Activated CD4-positive, CD25-positive, alpha-beta regulatory T cell treated with anti-CD3 and anti-CD28 coated beads, Interleukin-2, amount 50 U/mL, for 72 hours (primary cell): ENCODE measurements at places on chromosomes 3 and 15.

- no peak for DNase-seq
These were observed 26.9 kb downstream of the CHDH start for GRCh38 chr3:53819163-53819868.

GRCh38 chr3:89679686-89680085 lies 572.3 kb downstream of the EPHA3 start:
- no peak for DNase-seq

- no peak for DNase-seq
These were observed 180.9 kb upstream of the TBL1XR1 start for GRCh38 chr3:177378168-177378567.

DNA sequence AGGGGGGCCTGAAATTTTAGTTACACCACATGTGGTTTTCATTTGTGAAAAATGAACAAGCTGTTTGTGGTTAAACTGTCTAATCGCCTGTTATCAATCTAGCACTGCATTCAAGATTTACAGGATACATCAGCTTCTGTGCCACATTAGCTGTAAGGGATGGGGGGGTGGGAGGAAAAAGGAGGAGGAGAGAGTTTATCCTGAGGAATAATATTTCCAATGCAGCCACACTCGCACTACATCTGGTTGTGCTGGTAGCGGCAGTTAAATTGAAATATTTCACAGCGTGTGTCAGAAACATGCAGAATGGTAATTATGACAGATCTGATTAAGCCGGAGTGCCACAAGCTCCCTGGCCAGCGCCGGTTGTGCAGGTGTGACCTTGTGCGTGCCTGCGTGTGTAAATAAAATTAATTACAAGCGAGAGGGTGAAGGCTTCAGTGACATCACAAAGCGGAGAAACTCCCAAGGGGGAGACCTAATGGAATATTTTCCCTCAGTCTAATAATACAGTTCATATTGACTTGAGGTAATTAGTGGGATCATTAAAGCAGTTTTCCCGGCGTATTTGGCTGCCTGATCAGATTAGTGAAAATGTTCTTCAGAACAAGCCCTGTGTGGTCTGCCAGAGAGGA lies 55.5 kb downstream of the SATB1 start:
- no peak for DNase-seq

DNA sequence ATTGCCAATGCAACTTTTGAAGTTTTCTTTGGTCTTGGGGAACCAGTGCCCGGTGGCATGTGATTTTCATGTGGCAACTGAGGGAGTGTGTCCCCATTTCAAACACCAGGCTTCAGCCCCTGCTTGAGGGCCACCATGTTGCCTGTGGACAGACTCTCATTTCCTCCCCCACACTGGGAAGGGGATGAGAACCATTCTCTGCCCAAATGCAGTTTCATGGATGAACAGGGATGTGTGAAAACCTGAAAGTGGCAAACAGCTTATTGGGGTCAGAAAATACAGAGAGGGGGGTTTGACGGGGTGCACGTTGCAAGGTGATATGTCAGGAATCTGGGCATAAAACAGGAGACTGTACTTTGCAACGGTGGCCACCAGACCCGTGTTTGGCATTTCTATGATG lies 6.3 kb downstream of the FAM107A start:
- DNase-seq, result no peak

- DNase-seq, result no peak
These were observed 31.6 kb upstream of the VPS39 start for GRCh38 chr15:42239528-42240182.

GRCh38 chr3:150755902-150756301 lies 7.1 kb downstream of the SIAH2 start:
- DNase-seq, result no peak

- no peak for DNase-seq
These were observed 12.6 kb upstream of the ADPGK start for GRCh38 chr15:72796210-72796514.

DNA sequence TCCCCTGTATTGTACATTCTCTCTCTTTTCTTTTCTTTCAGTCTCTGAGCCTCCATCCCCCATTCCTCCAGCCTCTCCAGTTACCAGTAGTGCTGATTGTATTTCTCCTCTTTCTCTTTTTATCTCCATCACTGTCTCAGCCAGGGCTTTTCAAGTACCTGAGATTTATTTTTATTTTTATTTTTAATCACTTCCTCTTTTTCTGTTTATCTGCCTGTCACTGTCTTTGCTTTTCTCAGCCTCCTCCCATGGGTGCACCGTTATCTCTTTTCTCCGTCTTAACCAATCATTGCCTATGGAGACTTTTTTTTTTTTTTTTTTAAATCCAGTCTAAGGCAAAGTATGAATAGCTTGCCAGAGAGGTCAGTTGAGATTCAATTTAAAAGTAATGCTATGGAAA lies 359.3 kb downstream of the GAP43 start:
- no peak for DNase-seq

- no peak for DNase-seq
These were observed 9.4 kb downstream of the CILP start for GRCh38 chr15:65201918-65202317.

DNA sequence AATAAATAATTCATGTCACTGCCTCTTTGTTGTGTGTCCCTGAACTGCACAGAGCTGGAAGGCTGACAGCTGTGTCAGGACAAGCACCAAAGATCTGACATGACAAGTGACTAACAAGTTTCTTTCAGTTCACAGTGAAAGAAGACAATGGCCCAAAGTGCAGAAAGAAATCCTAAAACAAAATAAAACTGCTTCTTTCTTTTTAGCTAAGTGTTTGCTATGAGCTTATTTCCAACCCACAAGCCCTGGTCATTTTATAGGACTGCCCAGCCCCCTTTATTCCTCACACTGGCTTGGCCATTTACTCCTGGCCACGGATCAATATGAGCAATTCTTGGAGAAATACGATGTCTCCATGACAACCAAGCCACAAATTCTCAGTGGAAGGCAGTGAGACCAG lies 238.5 kb downstream of the WDR72 start:
- no peak for DNase-seq

DNA sequence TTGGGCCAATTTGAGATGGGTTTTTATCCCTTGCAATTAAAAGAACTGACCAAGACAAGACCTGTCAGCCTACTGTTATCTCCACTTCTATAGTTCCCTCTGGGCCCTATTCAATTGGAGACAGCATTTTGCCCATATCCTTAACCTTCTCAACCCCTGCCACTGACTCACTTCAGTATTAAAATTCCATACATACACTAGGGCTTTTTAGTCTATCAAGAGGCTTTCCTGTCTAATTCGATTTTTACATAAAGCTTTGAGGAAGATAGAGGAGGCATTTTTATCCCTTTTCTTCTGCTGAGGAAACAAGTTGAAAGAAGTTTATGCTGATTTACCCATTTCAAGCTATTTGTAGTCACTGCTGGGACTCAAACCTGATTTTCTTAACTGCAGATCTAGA lies 51.1 kb downstream of the GTF2E1 start:
- no peak for DNase-seq

DNA sequence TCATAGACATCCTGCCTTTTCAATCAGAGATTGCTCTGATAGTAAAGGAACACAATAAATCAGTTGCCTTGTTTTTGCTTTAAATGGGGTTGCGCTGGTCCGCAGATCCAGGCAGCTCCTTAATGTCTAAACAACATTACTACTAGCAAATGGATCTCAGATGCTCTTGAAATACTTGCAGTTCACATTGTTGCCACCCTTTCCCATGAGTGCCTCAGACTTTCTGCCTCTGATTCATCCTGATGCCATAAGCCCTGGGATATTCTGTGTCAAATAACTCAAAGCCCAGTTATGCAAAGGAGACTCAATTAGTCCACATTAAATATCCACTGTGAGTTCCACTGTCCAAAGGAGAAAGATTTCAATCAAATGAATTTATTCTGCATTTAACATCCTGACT lies 196.7 kb downstream of the PLCH1 start:
- no peak for DNase-seq

DNA sequence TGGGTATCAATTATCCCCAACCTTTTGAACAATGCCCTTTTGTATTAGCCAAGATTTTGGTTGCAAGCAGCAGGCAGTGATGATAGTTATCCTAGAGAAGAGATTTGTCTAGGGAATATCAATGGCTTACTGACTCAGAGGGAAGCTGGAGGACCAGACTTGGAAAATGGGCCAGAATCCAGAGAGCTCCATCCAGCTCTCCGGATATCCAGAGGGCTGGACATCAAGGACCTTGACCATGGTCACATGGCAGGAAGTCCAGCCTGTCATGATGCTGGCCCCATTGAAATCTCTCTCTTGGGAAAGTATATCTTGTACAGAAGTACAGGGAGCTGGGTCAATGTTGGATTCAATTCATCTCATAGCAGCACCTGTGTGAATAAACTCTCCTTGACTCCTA lies 148.5 kb upstream of the PDZRN3 start:
- DNase-seq, result no peak

GRCh38 chr15:65089206-65089824 lies 12.8 kb downstream of the KBTBD13 start:
- DNase-seq, result no peak

GRCh38 chr3:28575746-28576613 lies 227.4 kb upstream of the AZI2 start:
- no peak for DNase-seq

GRCh38 chr3:143750841-143751240 lies 97.4 kb downstream of the SLC9A9 start:
- no peak for DNase-seq

- DNase-seq, result no peak
These were observed 32.6 kb upstream of the NANOGP8 start for GRCh38 chr15:35117543-35118265.

GRCh38 chr3:14210843-14211594 lies 32.4 kb downstream of the LSM3 start:
- DNase-seq, result no peak

DNA sequence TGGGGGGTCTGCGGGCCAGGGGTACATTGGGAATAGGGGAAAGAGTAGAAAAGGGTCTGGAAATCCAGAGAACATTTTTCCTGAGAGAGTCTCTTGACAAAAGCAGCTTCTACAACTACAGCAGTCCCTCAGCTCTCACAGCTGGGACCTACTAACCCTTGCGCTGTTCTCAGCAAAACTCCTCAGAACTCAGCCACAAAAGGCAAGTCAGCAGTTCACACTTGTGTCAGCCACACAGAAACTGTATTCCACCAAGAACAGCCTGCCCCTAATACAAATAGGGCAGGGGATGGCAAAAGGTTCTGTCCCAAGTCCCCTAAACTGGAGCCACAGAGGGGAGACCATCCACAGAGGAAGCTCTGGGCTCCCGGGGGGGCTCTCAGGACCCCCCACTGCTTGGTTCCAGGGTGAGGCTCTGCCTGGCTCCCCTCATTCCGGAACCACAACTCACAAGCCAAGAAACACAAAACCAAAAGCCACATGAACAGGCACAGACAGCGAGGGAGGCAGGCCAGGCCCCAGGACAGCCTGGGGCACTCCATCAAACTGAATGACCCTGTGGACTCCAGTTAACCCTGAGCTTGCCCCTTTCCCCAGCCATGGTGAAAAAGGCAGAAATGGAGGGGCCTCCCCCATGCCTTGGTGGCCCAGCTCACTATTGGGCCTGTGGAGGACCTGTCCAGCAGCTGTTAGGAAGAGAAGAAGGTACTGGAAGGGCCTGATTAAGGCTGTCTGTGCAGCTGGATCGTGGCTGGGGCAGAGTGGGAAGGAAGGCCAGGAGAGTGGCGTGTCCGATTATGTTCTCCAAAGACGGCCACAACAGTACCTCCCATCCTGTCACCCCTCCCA lies 162.0 kb downstream of the CHSY1 start:
- DNase-seq, result no peak

- DNase-seq, result no peak
These were observed 72.0 kb downstream of the TPRA1 start for GRCh38 chr3:127518456-127519081.

- no peak for DNase-seq
These were observed 17.5 kb downstream of the GRAMD2A start for GRCh38 chr15:72179950-72180581.

DNA sequence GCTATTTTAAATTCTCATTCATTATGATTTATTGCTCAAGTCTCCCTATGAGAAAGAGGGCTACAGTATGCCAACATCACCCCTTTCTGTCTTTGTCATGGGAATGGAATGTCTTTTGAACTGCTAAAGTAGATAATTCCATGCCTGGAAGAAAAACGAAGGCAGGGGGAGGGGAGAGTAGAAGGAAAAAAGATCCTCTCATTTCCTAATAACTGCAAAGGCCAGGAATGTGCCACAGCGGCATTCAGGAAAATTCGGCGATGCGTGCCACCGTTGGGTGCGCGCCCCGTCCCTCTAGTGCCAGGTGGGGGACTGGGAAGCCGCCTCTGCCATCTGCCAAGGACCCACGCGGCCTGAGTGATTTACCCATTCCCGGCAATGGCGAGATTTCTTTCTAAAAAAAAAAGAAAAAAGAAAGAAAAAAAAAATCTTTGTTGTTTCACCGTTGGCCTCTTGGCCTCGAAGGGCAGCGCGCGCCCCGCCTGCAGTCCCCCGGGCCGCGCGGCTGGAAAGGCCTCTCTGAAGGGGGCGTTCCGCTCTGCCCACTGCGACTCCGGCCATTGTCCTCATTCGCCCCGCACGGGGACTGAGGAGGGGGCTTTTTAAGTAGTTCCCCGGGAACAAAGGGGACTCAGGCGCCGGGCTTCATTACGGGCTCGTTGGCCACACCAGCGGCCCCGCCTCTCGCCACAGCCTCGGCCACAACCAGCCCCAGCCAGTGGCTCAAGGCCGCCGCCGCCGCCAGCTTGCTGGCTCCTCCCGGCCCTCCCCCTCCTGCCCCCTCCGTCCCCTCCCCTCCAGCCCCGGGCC lies 54.5 kb downstream of the CPN2 start:
- DNase-seq, result no peak

GRCh38 chr3:2655229-2655701 lies 454.9 kb downstream of the IL5RA start:
- no peak for DNase-seq

DNA sequence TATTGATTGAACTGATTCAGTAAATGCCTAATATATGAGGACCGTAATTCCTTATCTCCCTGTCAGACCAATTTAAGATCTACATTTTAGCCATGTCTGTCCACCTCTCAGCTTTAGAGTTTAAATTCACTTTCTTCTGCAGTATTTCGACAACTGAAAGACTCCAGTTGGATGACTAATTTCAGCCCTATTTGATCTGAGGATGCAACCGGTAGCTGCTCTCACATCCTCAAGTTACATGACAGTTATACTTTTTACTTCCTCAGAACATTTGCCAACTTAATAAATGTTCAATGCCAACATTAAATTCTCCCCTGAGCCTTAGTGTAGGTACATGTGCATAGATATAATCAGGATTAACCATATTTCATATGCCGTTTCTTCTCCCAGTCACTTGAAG lies 2.5 kb upstream of the HHLA2 start:
- DNase-seq, result no peak

- no peak for DNase-seq
These were observed 8.4 kb downstream of the ITGB5 start for GRCh38 chr3:124878561-124879336.

GRCh38 chr15:81433462-81433861 lies 59.4 kb upstream of the TMC3 start:
- no peak for DNase-seq

DNA sequence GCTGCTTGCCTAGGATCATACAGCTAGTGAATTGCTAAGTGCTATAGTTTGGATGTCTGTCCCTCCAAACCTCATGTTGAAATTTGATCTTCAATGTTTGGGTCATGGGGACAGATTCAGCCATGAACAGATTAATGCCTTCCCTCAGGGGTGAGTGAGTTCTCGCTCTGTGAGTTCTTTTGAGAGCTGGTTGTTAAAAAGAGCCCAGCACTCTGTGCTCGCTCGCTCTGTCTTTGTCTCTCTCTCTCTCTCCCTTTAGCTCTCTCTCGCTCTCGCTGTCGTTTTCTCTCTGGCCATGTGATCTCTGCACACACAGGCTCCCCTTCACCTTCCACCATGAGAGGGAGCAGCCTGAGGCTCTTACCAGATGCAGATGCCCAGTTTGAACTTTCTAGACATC lies 14.9 kb downstream of the TRH start:
- no peak for DNase-seq
